ENCODE measurements at places on chromosomes 4 and X.

DNA sequence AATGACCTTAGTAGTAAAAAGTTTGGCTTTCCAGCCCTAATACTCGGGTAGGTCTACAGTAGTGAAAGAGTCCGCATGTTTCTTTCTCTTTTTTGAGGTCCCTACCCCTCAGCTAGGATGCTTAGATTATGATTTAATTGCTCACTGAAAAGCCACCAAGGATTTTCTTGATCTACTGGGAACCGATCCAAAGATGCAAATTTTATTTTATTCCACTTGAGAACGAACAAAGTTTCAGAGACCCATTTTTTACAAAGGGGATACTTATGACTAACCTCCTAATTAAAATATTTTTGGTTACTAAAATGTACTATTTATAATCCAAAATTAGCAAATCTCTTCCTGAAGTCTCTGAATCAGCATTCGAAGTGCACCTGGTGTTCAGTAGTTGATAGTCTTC lies 14.3 kb upstream of the PDHA2 start:
- no peak for DNase-seq

GRCh38 chrX:10482708-10483107 lies 137.7 kb downstream of the MID1 start:
- no peak for DNase-seq

DNA sequence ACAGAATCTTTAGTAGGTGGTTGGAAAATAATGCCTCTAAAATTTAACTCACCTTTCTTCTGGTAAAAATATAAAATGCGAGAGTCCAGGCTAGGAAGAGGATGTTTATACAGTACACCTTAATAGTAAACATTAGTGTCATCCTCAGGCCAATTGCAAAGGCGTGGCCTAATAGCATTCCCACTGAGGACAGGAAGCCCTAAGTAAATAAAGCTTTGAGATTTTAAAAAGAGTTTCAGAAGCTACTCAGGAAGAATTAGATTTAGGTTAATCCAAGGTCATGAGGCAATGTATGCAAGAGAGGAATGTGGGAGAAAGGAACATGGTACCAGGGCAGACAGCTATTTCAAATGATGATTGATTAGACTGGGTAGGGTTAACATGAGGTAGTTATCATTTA lies 49.5 kb downstream of the RPGR start:
- no peak for DNase-seq

DNA sequence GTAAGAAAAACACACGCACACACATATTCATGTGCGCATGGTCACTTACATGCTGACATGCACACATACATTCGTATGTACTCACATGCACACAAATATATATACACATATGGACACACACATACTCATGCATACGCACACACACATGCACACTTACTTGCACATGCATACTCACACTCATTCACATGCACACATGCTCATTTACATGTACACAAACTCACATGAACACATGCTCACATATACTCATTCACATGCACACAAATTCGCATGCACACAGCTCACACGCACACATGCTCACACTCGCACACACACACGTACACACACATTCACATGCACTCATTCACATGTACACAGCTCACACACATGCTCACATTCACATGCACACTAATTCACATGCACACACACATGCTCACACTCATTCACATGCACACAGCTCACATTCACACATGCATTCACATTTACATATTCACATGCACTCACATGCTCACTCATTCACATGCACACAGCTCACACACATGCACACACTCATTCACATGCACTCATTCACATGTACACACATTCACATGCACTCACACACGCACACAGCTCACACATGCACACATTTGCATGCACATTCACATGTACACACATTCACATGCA lies 276.1 kb downstream of the DHRSX start:
- DNase-seq: no peak

DNA sequence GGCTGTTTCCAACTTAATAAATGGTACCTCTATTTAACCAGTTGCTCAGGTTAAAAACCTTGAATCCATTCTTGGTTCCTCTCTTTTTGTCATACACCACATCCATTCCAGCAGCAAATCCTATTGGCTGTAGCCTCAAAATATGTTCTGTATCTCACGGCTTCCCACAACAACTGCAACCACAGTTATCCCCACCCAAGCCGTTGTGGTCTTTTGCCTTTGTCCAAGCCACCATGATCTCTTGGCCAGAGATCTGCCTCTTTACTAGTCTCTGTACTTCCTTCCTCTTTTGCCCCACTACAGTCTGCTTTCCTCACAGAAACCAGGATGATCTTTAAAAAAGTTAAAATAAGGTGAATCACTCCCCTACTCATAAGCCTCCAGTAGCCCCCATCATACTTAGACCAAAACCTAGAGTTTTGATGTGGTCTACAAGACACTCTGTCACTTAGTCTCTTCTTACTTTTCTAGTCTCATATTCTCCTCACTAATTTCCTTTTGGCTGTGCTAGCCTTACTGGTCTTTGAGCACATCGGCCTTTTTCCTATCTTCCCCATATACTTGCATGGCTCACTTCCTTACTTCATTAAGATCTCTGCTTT lies 10.3 kb downstream of the MAOA start:
- no peak for DNase-seq

DNA sequence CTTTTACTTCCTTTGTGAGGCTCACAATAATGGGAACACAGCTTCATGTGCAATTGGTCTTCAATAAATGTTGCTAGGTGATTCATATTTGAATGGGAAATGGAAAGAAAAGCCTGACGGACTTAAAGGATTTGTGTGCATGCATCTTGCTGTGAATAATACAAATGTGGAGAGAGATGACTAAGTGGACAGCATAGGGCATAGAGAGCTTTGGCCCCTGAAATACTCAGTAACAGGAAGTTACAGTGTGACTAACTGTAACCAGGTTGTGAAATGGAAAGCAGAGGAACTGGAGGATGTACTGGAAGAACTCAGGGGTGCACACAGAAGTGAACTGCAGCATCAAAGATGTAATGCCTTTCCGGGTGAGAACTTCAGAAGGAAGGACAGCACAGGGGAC lies 206.7 kb downstream of the MGST2 start:
- no peak for DNase-seq
